ENCODE measurements at places on chromosomes 2 and 18.

GRCh38 chr2:19250906-19251305, 107.5 kb downstream of the OSR1 start:
- DNase-seq, result no peak

DNA sequence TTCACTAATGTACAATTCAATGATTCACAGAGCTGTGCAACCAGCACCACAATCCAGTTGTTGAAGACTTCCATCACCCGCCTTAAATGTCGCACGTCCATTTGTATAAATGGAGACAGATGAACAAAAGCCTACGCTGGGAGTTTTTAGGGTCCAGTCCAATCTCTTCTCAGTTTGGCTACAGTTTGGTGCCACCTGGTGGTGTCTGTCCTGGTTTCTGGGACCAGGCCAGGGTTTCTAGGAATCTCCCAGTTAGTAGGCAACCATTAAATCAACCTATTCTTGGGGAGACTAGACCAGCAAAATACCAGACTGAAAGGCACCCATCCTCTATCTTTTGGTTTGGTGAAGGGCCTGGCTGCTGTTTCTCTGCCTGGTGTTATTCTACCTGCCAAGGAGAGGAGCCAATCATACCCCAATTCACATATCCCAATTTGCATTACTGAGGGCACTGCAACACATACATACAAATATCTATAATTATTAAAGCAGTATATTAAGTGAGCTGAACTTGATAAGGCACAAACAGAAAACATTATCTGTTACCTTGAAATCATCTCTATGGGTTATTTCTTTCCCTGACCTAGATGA, 3.2 kb upstream of the DDX1 start:
- no peak for DNase-seq

DNA sequence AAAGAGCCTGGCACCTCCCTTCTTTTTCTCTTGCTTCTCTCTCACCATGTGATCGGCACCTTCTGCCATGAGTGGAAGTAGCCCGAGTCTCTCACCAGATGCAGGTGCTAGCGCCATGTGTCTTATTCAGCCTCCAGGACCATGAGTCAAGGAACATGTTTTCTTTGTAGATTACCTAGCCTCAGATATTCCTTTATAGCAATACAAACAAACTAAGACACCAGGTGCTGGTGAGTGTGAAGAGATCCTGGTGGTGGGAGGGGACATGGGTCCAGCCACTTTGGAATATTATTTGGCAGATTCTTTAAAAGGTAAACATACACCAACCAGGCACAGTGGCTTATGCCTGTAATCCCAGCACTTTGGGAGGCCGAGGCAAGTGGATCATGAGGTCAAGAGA, 5.9 kb upstream of the USP40 start:
- no peak for DNase-seq

GRCh38 chr2:152443771-152444170, 108.8 kb downstream of the FMNL2 start:
- no peak for DNase-seq

GRCh38 chr2:188403676-188404075, 112.0 kb downstream of the GULP1 start:
- DNase-seq, result no peak

DNA sequence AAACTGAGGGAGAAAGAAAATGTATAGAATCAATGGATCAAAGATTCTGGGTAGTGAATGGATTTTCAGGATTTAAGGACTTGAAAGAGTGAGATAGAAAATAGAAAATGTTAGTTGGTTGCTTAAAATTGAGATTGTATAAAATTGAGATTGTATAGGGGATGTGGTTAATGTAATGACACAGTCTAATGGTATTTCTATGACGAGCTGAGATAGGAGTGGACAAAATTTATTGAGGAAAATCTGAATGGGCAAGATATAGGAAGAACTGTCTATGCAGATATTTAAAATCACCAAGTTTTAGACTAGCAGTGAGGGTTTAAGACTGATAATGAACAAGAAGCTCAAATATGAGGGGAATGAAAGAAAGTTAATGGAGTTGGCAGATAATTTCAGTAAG, 406.6 kb downstream of the NYAP2 start:
- DNase-seq, result no peak

GRCh38 chr2:177328056-177328455, 63.5 kb upstream of the NFE2L2 start:
- DNase-seq, result no peak

GRCh38 chr2:102604769-102605168, 14.6 kb upstream of the SLC9A2 start:
- DNase-seq, result no peak

DNA sequence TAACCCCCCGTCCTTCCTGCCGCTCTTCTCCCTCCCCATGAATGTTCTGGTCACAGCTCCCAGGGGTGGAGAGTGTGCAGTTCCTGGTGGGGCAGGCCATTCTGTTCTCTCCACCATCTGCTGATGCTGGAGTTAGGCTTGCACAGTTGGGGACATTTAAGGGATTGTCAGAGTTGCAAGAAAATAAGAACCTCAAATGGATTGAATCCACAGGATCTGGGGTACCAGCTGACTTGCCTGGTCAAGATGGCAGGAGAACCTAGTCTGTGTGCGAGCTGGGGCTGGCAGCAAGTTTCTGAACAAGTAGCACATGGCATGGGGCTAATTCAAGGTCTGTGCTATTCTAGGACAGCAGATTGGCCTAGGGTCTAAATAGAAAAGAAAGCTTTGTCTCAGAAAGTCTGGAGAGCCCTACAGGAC, 60.8 kb upstream of the TXNDC2 start:
- DNase-seq, result no peak

GRCh38 chr2:18078216-18078615, 199.7 kb downstream of the KCNS3 start:
- DNase-seq, result no peak

GRCh38 chr18:45566025-45566740, 49.1 kb upstream of the SLC14A2 start:
- no peak for DNase-seq

- no peak for DNase-seq
These were observed 208.0 kb downstream of the ZFP36L2 start for GRCh38 chr2:43018179-43019024.

- DNase-seq, result no peak
These were observed 32.6 kb downstream of the NAPG start for GRCh38 chr18:10558243-10558966.

DNA sequence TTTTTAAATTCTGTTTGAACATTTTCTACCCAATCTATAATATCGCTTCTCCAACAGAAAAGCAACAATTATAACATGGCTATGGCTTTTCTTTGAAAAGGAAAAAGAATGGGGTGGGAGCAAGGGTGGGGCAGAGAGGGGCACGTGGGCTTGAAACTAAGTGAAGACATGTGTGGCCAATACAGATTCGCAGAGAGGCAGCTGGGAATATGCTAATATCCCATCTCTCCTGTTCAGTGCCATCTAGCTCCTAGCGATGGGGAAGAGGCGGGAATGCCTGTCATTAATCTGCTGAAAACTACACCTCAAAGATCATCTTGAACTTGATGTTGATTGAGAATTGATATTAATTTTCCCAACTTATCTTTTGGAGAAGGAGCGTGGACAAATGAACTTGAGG, 65.5 kb upstream of the ITGA6 start:
- no peak for DNase-seq

GRCh38 chr2:184113696-184114403, 484.5 kb upstream of the ZNF804A start:
- DNase-seq, result no peak

GRCh38 chr18:26656944-26657536, 108.7 kb upstream of the KCTD1 start:
- DNase-seq, result no peak

DNA sequence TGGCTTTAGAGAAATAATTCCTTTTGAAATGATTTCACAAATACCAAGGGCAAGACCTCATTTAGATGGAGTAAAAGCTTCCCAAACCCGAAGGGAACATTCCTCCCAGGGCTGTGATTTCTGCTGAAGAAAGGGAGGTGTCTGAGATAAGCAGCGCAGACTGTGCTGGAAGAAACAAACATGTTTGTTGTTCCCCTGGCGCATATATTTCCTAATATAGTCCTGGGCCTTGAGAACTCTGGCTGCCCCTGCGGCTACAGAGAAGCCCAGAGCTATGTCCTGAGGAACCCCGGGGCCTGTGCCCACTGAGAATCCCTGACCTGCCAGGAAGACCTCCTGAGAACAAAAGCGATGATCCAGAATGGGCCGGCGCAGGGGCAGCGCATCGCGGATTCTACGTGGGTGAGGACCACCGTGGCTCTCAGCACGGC, 372.6 kb upstream of the NT5C1B start:
- no peak for DNase-seq

DNA sequence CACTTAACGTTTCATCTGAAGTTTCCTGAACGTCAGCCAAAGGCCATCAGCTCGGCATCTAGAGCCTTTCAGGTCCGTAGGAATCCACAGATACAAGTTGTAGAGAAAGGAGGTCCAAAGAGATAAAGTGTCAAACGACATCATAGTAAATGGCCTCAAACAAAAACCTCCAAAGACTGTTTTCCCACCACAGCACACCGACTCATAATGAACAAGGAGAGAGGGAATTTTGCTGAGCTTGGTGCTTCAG, 150.3 kb downstream of the PXDN start:
- DNase-seq, result no peak

- DNase-seq, result no peak
These were observed 828.7 kb downstream of the SUCLG1 start for GRCh38 chr2:83630351-83630750.

- DNase-seq, result no peak
These were observed 20.0 kb upstream of the FBLN7 start for GRCh38 chr2:112118148-112118547.

- no peak for DNase-seq
These were observed 10.3 kb downstream of the EDAR start for GRCh38 chr2:108978709-108979111.

GRCh38 chr2:43142921-43143438, 83.4 kb downstream of the ZFP36L2 start:
- no peak for DNase-seq

DNA sequence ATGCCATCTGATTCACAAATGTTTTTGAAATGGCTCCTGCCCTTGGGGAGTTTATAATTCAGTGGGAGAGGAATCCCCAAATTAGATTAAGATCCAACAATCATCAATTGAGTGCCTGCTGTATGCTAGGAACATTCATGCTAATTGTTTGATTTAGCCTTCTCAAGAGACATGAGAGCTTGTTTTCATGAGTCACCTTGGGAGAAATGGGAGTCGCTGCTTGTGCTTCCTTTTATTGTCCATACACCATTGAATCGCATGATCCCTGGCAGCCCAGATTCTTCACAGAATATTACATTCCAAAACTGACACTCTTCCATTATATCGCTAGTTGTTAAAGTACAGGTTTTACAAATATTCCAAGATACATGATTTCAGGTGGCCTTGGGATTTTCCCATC, 106.0 kb upstream of the MAP3K20 start:
- DNase-seq, result no peak

- no peak for DNase-seq
These were observed 110.7 kb upstream of the OTX1 start for GRCh38 chr2:62939735-62940491.

- no peak for DNase-seq
These were observed 38.7 kb upstream of the HNMT start for GRCh38 chr2:137925599-137925998.

- no peak for DNase-seq
These were observed 54.0 kb upstream of the PPP1CB start for GRCh38 chr2:28697602-28698149.

- no peak for DNase-seq
These were observed 4.0 kb upstream of the RMC1 start for GRCh38 chr18:23499291-23499781.

DNA sequence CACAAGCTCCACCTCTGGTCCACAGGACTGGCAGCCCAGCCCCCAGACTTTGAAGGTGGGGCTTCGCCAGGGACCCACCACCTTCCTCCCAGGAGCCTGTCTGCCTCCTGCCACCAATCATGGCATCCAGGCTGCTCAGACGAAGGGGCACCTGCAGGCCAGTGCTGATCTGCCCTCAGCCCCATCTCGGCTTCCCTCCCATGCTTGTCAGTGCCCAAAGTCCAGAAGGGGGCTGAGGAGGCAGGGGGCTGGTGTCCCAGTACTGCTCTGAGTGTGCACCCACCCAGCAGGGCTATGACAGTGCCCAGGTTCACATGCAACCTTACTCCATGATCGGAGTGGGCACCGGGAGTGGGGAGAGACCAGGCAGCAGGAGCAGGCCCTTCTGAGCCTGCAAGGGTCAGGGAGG, 25.3 kb upstream of the RUFY4 start:
- DNase-seq, result no peak

- DNase-seq, result no peak
These were observed 94.1 kb downstream of the WDSUB1 start for GRCh38 chr2:159192371-159192918.
